ENCODE measurements at places on chromosomes 7 and 10. TPM values are rescaled to one million over a fixed set of nuclear protein-coding genes. Genes with fewer than 3 reads are reported as not detected.

Gene KBTBD2
- total RNA-seq: 18.9 TPM

Gene TUBB8
- total RNA-seq: not detected

Gene ANKRD61
- total RNA-seq: 0.16 TPM

Gene SCIN
- total RNA-seq: not detected

Gene CTBP2
- 1.4 TPM for total RNA-seq

Gene ANKIB1
- total RNA-seq: 38.3 TPM

Gene NPSR1
- not detected for total RNA-seq

Gene PODXL
- total RNA-seq: 1.1 TPM

Gene MACROH2A2
- total RNA-seq: 2.0 TPM

Gene ZNF117
- total RNA-seq: 1.8 TPM

Gene SPAG6
- total RNA-seq: not detected

DNA sequence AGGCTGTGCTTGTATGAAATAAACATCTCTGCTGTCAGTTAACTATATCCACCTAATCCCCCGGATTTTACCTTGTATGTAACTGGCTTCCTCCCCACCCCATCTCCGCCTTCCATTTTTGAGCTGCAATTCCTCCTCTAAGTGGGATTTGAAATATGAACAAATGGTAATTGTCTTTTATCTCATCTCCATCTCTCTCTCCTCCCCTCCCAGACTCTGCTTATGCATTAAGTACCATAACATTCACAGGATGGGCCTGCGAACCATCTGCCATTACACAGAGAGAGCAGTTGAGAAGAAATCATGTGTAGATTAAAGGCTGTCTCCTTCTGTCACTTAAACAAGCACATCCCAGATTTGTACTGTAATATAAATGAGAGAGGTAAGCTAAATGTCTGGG is 1169.9 kb downstream of the TYW1 start:
- DNase-seq: no peak

DNA sequence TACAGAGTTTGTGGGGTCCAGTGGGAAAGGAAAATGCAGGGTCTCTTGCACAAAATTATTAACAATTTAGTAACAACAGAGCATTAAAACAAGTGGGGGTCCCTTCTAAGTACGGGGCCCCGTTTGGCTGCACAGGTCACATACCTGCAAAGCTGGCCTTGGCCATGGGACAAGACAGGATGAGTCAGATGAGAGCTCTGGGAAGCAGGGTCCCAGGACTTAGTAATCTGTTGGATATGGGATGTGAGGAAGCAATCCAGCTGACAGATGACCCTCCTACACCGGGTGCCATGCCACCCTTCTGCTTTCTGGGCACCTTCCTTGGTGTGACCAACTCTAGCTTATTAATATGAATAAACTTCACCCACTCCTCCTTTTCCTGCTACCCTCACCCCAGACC is 3.2 kb upstream of the DUSP5 start:
- no peak for DNase-seq

DNA sequence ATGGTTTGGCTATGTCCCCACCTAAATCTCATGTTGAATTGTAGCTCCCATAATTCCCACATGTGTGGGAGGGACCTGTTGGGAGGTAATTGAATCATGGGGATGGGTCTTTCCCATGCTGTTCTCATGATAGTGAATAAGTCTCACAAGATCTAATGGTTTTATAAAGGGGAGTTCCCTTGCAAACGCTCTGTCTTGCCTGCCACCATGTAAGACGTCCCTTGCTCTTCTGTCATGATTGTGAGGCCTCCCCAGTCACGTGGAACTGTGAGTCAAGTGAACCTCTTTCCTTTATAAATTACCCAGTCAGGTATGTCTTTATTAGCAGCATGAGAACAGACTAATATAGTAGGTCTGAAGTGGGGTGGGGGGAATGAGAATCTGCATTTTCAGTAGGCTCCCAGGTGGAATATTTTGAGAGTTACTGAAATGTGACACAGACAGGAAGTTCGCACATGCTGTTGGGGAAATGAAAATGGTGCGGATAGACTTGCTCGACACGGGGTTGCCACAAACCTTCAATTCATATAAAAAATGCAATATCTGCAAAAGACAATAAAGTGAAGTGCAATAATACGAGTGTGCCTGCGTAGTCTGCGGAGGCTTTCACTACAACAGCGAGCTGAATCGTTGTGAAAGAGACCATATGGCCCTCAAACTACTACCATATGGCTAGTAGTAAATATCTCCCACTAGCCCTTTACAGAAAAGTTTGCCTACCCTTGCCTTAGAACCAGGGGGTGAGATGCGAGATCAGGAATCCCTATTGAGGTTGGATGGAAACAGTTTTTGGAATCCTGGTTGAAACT is 166.1 kb downstream of the GRK5 start:
- no peak for DNase-seq

GRCh38 chr10:19789607-19790006 is 26.6 kb upstream of the PLXDC2 start:
- no peak for DNase-seq

GRCh38 chr7:40329601-40330153 is 194.9 kb downstream of the SUGCT start:
- no peak for DNase-seq

DNA sequence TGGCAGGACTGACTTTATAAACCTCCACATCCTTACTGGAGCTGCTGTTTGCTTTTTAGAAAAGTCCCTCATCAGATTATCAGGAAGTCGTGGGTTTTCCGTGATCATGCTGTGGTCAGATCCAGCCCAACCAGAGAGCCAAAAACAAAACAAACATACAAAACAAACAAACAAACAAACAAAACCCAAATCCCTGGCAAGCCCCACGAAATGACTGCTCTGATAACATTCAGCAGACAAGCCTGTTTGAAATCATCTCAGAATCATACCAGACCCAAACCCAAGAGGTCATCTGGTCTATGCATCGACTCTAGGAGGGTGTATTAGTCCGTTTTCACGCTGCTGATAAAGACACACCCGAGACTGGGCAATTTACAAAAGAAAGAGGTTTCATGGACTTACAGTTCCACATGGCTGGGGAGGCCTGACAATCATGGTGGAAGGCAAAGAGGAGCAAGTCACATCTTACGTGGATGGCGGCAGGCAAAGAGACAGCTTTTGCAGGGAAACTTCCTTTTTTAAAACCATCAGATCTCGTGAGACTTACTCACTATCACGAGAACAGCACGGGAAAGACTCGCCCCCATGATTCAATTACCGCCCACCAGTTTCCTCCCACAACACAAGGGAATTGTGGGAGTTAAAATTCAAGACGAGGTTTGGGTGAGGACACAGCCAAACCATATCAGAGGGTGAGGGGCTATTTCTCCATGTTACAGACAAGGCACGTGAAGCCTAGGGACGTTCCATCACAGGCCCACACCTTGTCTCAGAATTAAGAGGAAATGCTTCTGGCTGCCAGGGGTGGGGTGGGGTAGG is 85.7 kb downstream of the PARP12 start:
- DNase-seq: no peak

DNA sequence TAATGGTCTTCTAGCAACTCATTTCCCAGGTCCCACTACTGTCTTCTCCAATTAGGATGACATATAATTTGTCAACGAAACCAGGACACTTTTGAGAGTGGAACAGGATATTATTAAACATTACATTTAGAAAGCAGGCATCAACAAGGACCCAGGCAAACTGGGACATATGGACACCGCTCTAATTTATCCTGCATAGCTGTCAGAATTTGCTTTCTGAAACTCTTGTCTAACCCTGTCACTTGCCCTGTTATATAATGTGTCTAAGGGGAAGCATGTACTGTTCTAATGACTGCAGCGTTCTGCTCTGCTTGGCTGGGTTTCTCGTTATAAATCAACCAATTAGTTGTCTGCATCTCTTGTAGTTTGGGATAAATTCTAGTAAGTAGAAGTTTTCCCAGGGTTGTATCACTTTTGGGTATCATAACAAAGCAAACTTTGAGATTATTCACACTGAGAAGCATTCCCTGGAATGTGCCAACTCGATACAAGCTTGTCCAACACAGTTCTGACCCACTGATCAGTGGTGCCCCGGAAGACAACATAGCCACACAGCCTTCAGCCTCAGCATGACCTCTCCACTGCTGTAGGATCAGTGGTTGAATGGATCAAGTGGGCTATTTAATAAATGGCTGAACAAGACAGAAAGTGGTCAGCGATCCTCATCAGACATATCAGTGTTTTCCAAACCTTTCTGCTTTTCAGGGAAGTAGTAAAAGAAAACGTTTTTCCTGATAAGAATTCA is 228.1 kb downstream of the KIF20B start:
- DNase-seq: no peak

- DNase-seq: no peak
Observed at GRCh38 chr10:104487794-104488438, 134.3 kb downstream of the CFAP58 start.

DNA sequence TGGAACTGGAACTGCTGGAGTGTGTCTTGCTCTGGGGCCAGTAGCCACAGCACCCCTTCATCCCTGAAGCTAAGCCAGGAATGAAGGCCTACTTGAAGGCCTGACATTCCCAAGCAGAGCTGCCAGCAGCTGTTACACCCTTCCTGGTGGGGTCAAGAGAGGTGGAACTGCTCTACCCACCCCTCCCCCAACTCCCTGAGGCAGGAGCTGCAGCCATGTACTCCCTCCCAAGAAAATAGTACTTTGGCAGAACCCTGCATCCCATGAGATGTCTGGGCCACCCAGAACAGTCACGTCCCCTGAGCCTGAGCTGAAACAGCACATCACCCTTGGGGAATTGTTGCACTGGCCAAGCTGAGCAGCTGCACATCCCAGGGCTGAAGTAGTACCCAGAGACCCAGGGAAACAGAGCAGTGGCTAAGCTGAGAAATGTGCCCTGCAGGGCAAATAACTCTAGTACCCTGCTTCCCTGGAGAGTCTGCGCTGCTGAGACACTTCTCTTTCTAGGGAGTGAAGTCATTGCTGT is 63.4 kb upstream of the PLA2G12B start:
- no peak for DNase-seq

- DNase-seq: no peak
Observed at GRCh38 chr7:89517815-89518214, 636.5 kb upstream of the STEAP1 start.

DNA sequence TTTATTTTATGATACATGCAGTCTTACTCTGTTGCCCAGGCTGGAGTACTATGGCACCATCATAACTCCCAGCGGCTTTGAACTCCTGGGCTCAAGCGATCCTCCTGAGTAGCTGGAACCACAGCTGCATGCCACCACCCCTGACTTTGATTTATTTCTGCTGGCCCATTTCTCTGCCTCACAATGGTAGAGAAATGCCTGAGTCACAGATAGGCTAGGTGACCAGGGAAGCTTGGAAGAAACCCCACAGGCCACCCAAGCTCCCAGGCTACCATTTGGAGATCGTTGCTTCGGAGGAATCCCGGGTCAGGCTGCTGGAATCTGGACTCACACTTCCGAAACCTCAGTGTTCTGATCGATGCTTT is 17.4 kb upstream of the BAIAP2L1 start:
- no peak for DNase-seq

GRCh38 chr7:84251277-84251781 is 56.7 kb upstream of the SEMA3A start:
- DNase-seq: no peak

DNA sequence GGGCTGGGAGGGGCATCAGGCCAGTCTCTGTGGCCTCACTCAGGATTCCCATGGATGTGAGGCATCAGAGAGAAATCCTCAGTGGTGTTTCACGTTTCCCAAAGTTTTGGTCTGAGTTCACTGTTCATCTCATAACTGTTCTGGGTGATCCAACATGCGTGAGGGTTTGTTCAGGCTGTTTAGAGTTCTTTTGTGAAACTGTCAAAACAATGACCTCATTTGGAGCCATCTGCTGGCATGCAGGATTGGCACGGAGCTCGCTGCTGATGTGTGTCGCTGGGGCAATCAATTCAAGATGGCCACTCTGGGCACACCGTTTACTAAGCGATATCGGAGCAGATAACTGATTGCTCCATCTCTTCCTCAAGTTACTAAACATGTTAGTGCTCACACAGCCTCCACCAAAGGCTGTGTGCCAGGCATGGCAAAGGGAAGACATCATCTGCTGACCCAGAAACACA is 365.6 kb downstream of the WDR11 start:
- DNase-seq: no peak

GRCh38 chr7:87151729-87152111 is 533 bp upstream of the DMTF1 start:
- no peak for DNase-seq

GRCh38 chr7:135950972-135951371 is 26.2 kb downstream of the MTPN start:
- DNase-seq: no peak

- DNase-seq: no peak
Observed at GRCh38 chr10:3895045-3895631, 110.1 kb upstream of the KLF6 start.

DNA sequence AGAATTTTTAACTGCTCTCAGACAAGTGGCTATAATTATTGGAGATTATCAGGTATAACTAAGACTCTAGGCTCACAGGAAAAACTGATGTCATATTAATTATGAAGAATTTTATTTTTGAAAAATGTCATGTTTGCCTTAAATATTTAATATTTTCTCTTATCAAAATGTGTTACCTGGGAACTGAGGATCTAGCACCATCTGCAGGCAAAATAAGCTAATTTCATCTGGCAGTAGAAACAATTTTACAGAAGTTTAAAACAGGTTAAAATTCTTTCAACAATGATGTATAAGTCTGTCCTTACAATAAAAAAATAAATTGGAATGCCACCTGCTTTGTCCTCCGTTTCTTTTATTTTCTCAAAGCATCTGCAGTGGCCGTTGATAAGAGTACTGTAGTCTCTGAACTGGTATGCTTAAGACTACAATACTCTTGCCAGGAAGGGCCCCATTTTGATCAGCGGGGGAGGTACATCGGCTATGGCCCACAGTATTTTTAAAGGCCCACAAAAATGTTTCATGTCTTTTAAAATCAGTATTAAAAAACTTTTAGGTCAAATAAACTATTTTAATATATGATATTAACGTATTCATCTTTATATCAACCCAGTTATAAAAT is 81.3 kb downstream of the VWDE start:
- DNase-seq: peak; percentile 5

GRCh38 chr10:4058514-4059029 is 273.6 kb upstream of the KLF6 start:
- DNase-seq: no peak

Data from activated T-cell treated with anti-CD3 and anti-CD28 coated beads, Interleukin-2, amount 50 U/mL, for 4 hours (primary cell).